ENCODE measurements at places on chromosomes 16 and 17. TPM values are rescaled to one million over a fixed set of nuclear protein-coding genes. Genes with fewer than 3 reads are reported as not detected.

ZNF276 gene
- 13.2 TPM for total RNA-seq

DNA sequence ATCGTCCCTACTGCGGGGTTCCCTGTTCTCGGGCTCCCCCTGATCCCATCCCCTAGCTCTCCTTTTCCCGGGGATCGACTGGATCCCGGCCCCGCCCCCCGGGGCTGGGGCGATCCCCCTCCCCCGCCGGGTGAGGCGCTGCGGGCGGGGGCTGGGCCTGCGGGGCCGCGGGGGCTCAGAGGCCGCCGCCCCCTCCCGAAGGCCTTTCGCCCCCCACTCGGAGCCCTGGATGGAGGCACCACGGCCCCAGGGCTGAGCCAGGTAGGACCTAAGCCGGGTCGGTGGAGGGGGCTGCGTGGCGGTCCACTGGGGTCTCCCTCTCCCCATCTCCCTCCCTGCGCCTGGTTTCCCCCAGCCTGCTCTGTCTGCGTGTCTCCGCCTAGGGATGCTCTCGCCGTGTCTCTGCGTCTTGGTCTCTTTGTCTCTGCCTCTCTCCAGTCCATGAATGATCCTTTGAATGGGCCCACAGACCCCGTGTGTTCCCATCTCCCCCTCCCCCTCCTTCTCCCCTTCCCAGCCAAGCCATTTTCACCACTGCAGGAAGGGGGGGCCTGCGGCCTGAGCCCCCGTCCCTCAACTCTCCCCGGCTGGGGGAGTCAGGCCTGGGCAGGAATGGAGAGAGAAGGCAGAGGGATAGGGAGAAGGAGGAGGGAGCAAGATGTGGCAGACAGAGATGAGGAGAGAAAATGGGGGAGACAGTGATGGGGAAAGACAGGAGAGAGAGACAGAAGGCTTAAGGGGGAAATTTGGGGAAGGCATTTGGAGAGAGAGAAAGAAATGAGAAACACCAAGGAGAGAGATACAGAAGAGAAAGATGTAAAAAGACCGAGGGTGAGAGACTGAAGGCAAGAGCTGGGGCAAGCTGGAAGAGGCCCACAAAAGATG, 1.7 kb upstream of the TMEM256 start:
- no peak for DNase-seq

TGFB1I1 gene
- total RNA-seq = 3.1 TPM

GRCh38 chr17:12180644-12181261, 160.1 kb downstream of the MAP2K4 start:
- DNase-seq = no peak

DNA sequence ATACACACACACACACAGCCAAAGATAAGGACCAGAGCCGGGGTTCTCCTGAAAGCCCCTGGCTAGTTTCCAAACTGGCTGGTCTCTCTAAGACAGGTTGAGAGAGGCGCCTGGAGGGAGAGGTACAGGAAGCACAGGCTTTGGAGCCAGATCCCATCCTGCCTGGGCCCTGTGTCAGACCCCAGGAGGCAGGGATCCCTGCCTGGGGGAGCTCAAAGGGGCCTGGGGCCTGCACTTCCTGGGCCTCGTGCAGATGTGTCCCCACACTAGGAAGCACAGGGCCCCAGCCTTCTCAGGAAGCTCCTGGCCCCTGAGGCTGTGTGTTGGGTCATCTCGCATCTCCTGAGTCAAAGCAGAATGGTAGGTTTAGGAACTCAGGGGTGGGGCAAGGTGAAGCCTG, 16.0 kb downstream of the SLC5A10 start:
- no peak for DNase-seq

ACSF3 gene
- total RNA-seq = 25.5 TPM

GRCh38 chr17:81009136-81009535, 17.5 kb downstream of the CHMP6 start:
- no peak for DNase-seq
